ENCODE measurements at places on chromosomes 5 and 9.

- DNase-seq, result no peak
These were observed 74.5 kb downstream of the XRCC4 start for GRCh38 chr5:83151821-83152220.

- DNase-seq, result no peak
These were observed 75.8 kb downstream of the AOPEP start for GRCh38 chr9:94802251-94802650.

GRCh38 chr5:79834098-79834753 lies 144.6 kb downstream of the CMYA5 start:
- no peak for DNase-seq

- no peak for DNase-seq
These were observed 36.1 kb downstream of the CAAP1 start for GRCh38 chr9:26856413-26857032.

DNA sequence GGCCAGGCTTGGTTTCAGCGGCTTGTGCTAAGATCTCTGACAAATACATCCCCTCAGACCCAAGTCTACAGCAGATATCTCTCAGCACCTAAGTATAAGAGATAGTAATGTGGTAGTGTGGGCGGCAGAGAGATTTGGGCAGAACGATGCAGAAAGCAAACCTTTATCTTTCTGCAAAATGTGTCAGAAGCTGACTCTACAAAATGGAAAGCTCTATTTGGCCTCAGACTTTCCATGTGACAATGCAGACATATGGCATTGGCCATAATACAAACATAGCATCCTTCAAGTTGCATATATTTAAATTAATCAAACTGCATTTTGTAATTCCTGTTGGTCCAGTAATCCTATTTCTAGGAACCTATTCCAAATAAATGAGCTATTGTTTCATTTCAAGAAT lies 102.5 kb upstream of the RAI14 start:
- no peak for DNase-seq
